ENCODE measurements at places on chromosomes 2 and 18. TPM values are rescaled to one million over a fixed set of nuclear protein-coding genes. Genes with fewer than 3 reads are reported as not detected.

Gene SETBP1
- 15.8 TPM for polyA plus RNA-seq

Gene C2orf69
- 12.5 TPM for polyA plus RNA-seq

Gene CLEC4F
- polyA plus RNA-seq: 0.22 TPM

Gene SERPINB11
- not detected for polyA plus RNA-seq

Gene DCDC2C
- 0.82 TPM for polyA plus RNA-seq

Gene TXNDC2
- polyA plus RNA-seq: 0.12 TPM

Gene LIPG
- polyA plus RNA-seq: 5.5 TPM

Gene CDCA7
- 13.4 TPM for polyA plus RNA-seq

Gene ARHGAP25
- 5.0 TPM for polyA plus RNA-seq

Gene RFX8
- 2.5 TPM for polyA plus RNA-seq

Gene CCDC68
- polyA plus RNA-seq: 1.1 TPM

Gene DLGAP1
- 2.0 TPM for polyA plus RNA-seq

Gene EPB41L3
- 89.1 TPM for polyA plus RNA-seq

Gene RUFY4
- polyA plus RNA-seq: 0.12 TPM

Gene RAB6C
- 1.0 TPM for polyA plus RNA-seq

Data from muscle of back (tissue), 13 donors.